ENCODE measurements at places on chromosomes 1 and 21.

DNA sequence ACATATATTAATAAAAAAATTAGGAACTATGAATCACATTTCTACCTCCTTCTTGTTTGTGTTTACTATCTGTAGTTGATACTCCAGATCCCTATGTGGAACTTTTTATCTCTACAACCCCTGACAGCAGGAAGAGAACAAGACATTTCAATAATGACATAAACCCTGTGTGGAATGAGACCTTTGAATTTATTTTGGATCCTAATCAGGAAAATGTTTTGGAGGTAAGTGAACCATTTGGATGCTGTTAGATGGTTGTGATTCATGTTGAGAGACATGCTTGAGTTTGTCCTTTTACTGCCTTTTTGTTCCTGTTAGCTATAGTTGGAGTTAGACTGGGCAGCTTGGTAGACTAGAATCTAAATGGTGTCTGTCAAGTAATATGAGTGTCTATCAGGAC, 64.2 kb downstream of the PLA2G4A start:
- DNase-seq, result no peak

DNA sequence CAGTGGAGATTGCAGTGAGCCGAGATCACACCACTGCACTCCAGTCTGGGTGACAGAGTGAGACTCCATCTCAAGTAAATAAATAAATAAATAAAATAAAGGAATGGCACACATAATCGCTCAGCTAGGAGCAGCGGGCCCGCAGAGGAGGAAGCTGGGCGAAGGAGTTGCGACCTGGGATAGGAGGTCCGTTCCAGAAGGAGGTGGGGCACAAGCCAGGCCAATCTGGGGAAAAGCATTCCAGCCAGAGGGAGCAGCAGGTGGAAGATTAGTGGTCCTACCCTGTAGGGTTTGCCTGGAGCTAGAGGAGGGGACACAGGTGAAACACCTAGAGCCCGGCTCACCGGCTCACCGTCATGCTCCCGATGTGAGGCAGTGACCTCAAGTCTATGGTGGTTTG, 40.3 kb upstream of the CASZ1 start:
- DNase-seq, result no peak

DNA sequence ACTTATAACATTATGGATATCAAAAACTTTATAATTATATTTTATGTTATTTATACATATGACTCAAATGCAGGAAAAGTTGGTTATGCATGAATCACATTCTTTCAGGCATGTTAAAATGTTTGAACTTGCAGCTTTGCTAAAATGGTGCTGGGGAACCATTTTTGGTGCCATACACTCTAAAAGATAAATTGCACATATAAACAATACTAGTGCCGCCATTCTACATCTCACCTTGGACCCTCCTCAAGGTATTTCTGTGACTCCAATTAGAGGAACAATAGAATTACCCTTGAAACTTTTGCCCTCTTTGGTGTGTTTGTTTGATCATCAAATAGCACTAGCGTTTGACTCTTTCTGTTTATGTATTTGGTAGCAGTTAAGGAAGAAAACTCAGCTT, 997 bp downstream of the PRKACB start:
- DNase-seq, result no peak

GRCh38 chr1:219149009-219149577, 24.6 kb upstream of the LYPLAL1 start:
- DNase-seq, result no peak

GRCh38 chr1:19369396-19370090, 57.4 kb downstream of the SLC66A1 start:
- no peak for DNase-seq

DNA sequence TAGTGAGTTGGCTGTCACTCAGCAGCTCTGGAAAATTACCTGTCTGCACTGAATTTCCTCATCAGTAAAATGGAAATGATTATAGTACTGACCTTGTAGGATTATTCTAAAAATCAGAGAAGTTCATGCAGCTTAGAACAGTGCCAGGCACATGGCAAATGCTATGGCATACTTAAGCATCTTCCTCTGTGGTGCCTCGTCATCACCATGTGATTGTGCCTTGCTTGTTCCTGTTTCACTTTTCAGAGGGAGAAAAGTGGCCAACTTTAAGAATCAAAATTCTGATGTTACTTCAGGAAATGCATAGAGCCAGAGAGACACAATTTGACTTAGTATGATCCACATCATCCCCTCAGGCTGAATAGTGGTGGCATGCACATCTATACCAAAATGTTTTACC, 203.6 kb downstream of the ROR1 start:
- no peak for DNase-seq
